ENCODE measurements at places on chromosomes 2 and 18.

- no peak overlapping the region for H3K27ac ChIP-seq
- no peaks in the 10 kb centered on the region for H3K27me3 ChIP-seq
- no peaks in the 10 kb centered on the region for H3K4me1 ChIP-seq
Observed at GRCh38 chr2:44055664-44056063, 59.9 kb upstream of the LRPPRC start.

DNA sequence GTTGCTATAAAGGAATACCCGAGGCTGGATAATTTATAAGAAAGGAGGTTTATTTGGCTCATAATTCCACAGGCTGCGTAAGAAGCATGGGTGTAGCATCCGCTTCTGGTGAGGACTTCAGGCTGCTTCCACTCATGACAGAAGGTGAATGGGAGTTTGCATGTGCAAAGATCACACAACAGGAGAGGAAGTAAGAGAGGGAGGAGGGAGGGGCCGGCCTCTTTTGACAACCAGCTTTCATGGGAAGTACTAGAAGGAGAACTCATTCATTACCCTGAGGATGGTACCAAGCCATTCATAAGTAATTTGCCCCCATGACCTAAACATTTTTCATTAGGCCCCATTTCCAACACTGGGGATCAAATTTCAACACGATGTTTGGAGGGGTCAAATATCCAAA lies 386.8 kb upstream of the NETO1 start:
- H3K27me3 ChIP-seq = no peaks in the 10 kb centered on the region
- DNase-seq = no peak
- H3K4me3 ChIP-seq = no peak overlapping the region

- H3K27me3 ChIP-seq = peaks cover 78% of the 10 kb centered on the region
- H3K4me3 ChIP-seq = no peak overlapping the region
Observed at GRCh38 chr2:236657801-236658200, 88.2 kb downstream of the ACKR3 start.

DNA sequence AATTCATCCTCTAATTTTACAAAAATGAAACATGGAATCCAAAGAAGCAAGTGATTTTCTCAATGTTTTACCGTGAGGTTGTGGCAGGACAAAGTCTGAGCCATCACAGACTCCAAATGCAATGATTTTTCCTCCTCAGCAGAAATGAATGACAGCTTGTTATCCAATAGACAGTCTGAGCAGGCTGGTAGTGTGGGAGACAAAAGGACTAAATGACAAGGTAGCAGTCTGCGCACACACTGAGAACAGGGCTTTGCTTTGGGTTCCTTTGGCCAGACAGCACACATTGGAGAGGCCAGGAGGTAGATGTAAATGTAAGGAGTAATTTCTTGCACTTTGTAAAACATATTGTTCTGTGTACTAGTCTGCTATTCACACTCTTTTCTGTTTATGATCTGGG lies 50.3 kb upstream of the RGPD4 start:
- H3K4me3 ChIP-seq = no peak overlapping the region
- no peaks in the 10 kb centered on the region for H3K27me3 ChIP-seq
- H3K27ac ChIP-seq = no peak overlapping the region
- no peaks in the 10 kb centered on the region for H3K4me1 ChIP-seq
- no peaks in the 10 kb centered on the region for H3K36me3 ChIP-seq

- no peak for DNase-seq
- H3K27ac ChIP-seq = no peak overlapping the region
- H3K27me3 ChIP-seq = peaks cover 76% of the 10 kb centered on the region
Observed at GRCh38 chr18:76491776-76492668, 3.0 kb downstream of the ZNF516 start.

DNA sequence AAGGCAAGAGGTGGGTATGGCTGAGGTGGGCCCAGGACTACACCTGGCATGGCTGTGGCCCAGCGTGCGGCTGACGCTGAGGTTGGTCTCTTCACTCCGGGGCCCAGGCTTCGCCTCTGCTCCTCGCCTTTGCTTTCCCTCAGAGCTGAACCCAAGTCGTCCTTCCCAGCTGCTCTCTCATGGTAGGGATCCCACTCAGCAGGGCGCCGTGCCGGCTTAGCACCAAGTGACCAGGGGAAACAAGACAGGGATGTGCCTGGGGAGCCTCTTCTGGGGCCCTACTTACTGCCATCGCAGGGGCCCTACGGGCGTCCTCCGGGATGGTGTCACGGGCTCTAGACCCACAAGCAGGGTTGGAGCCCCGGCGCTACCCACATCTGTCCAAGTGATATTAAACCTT lies 138.1 kb upstream of the ALKAL2 start:
- DNase-seq = no peak

- H3K36me3 ChIP-seq = peaks cover 10% of the 10 kb centered on the region
- H3K4me1 ChIP-seq = peaks cover 73% of the 10 kb centered on the region
- H3K27ac ChIP-seq = peak overlapping the region; percentile 83
- no peaks in the 10 kb centered on the region for H3K27me3 ChIP-seq
Observed at GRCh38 chr2:69581774-69582581, 61.6 kb downstream of the AAK1 start.

- no peak for DNase-seq
Observed at GRCh38 chr2:52859065-52859464, 908.5 kb upstream of the CHAC2 start.

DNA sequence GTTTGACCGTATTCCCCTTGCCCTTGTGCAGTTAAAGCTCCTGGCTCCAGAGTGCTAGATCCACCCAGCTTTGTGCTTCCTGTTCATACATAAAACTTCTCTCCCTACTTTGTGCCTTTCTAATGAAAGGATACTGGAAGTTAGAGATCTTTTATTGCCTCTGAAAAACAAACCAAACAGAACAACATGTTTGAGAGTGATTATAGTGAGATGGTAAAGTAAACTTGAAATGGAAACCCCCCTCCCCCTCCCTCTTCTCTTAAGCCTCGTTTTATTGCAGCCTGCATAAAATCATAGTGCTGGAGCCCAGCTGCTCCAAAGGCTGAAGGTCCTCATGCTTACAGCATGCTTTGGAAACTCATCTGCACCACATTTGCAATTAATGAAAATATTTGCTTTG lies 125.1 kb downstream of the TANC1 start:
- H3K4me1 ChIP-seq = peaks cover 27% of the 10 kb centered on the region
- H3K4me3 ChIP-seq = no peak overlapping the region
- no peaks in the 10 kb centered on the region for H3K36me3 ChIP-seq
- H3K27ac ChIP-seq = peak overlapping the region; percentile 74
- no peaks in the 10 kb centered on the region for H3K27me3 ChIP-seq
- DNase-seq = no peak

- H3K36me3 ChIP-seq = no peaks in the 10 kb centered on the region
- H3K4me3 ChIP-seq = no peak overlapping the region
- no peaks in the 10 kb centered on the region for H3K27me3 ChIP-seq
- no peak for DNase-seq
Observed at GRCh38 chr2:144567745-144568144, 47.8 kb upstream of the ZEB2 start.

GRCh38 chr2:112154246-112155117 lies 16.3 kb downstream of the FBLN7 start:
- DNase-seq = no peak
- no peaks in the 10 kb centered on the region for H3K36me3 ChIP-seq
- H3K4me1 ChIP-seq = peaks cover 17% of the 10 kb centered on the region
- peaks cover 6% of the 10 kb centered on the region for H3K27me3 ChIP-seq
- no peak overlapping the region for H3K4me3 ChIP-seq
- H3K27ac ChIP-seq = peak overlapping the region; percentile 77

- no peak overlapping the region for H3K27ac ChIP-seq
- peaks cover 49% of the 10 kb centered on the region for H3K27me3 ChIP-seq
- no peak overlapping the region for H3K4me3 ChIP-seq
- H3K4me1 ChIP-seq = no peaks in the 10 kb centered on the region
- H3K36me3 ChIP-seq = no peaks in the 10 kb centered on the region
Observed at GRCh38 chr2:26650713-26651469, 9.7 kb upstream of the CIB4 start.

GRCh38 chr2:108293850-108294249 lies 5.2 kb downstream of the SULT1C2 start:
- H3K4me1 ChIP-seq = no peaks in the 10 kb centered on the region
- no peak overlapping the region for H3K4me3 ChIP-seq
- H3K36me3 ChIP-seq = no peaks in the 10 kb centered on the region
- no peak overlapping the region for H3K27ac ChIP-seq
- H3K27me3 ChIP-seq = peaks cover 16% of the 10 kb centered on the region

DNA sequence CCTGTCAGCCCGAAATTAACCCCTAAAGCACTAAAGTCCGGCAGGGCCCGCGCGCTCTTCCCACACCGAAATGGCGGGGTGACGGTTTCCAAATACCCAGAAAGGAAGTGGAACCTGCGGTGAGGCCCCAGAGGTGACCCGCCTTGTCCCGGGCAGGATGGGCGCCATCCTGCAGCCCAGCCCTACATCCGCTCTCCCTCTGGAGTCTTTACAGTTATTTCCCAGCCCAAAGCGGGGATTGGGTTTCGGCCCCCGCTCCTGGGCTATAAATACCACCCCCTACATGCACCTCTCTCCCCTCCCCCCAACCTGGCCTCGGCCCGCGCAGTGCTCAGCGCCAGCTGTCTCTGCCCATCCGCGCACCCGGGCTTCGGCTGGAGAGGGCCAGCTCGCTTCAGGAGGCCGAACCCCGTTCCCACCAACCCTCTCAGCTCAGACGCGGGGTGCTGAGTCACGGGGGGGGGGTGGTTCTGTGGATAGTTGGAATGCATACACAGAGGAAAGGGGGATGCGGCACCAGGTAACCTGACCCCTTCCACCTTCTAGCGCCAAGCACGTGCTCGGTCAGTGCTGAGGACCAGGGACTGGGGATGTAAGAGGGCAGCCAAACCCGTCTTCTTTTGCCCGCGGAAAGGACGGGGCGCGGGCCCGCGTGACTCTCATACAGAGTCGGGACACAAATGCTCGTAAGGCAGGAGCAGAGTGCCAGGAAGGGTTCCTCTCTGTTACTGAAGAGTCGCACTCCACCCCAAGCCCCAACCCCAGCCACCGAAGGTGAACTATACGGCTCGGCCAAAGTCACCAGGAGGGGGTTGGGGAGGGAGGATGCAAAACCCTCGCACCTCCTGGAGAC lies at the start of gene TUBA4B:
TUBA4B (plus strand) TSS at position 344 of the 853 bp plus-strand sequence; CDS start at position 509, 165 bp downstream.
- no peaks in the 10 kb centered on the region for H3K27me3 ChIP-seq
- H3K27ac ChIP-seq = peak within 1 kb of the TSS; percentile 96
- peak within 1 kb of the TSS; percentile 82 for H3K4me3 ChIP-seq
- no peak for DNase-seq
- H3K4me1 ChIP-seq = peaks cover 52% of the 10 kb centered on the region

DNA sequence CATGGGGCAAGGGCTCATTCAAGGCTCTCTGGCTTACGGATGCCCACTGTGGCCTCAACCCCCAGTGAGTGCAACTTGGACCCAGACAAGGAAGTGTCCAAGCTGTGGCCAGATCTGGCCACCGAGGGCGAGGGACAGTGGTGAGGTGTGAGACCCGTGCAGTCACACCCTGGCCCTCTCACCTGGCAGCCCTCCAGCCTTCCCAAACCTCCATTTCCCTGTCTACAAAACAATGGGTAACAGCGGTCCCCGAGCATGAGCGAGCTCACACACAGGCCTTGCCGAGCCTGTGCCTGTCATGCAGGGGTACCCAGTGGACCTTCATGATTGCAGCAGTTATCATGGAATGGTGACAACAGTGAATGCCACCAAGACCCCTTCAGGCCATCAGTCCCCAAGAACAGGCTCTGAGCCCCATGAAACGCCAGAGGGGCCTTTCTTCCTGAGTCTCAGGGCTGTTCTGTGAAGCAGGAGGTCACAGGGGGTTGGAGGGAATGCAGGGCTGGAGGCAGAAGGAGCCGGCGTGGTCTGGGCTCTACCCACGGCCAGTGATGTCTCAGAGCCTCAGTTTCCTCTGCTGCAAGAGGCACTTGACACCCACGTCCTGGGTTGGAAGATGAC lies 49.8 kb downstream of the RAMP1 start:
- H3K4me1 ChIP-seq = peaks cover 11% of the 10 kb centered on the region
- no peaks in the 10 kb centered on the region for H3K27me3 ChIP-seq
- no peak overlapping the region for H3K4me3 ChIP-seq
- H3K36me3 ChIP-seq = peaks cover 3% of the 10 kb centered on the region
- DNase-seq = no peak
